ENCODE measurements at places on chromosomes 6 and 20.

GRCh38 chr6:113650610-113650979 is 206.6 kb upstream of the MARCKS start:
- DNase-seq, result no peak

- DNase-seq, result no peak
Measured at GRCh38 chr6:97841763-97842162, 558.7 kb upstream of the MMS22L start.

- no peak for DNase-seq
Measured at GRCh38 chr20:51187261-51187660, 164.4 kb upstream of the KCNG1 start.

DNA sequence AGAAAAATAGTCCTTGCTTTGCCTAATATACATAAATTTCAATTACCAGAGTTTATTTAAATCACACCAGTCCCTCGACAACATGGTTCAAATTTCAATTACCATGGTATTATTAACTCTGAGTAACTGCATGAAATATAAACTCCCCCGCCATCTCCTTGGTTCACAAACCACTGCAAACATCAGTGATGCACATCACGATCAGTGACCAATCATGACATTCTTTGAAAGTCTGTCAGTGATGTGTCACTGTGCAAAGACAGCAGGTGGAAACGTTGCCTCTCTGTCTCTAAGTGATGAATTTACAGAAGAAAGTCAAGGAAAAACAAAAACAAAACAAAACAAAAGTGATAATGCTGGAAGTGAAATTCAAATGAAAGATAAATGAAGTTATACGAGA is 86.7 kb downstream of the TASP1 start:
- no peak for DNase-seq

Measured in activated T-helper 1 cell treated with Interleukin-2 at 50 U/mL for 16 hours (primary cell).